A172 (cell line): ENCODE measurements at places on chromosomes 11 and 22. TPM values are rescaled to one million over a fixed set of nuclear protein-coding genes. Genes with fewer than 3 reads are reported as not detected.

DNA sequence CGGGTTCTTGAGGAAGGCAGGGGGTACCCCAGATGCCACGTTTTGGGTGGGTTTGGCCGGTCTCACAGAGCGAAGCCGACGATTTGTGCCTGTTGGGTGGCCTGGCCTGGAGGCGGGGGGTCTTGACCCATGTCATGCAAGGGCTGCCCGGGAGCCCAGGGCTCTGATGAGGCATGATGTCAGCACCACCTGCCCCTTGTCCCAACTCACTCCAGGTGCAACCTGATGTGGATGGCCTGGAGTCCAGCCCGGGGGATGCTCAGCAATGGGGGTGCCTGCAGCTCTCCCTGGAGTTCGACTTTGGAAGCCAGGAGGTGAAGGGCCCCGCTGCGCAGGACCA is 851 bp downstream of the SYT8 start:
- no peak for DNase-seq

CSTF3 gene
- 25.0 and 25.5 TPM in 2 replicates for total RNA-seq

DNA sequence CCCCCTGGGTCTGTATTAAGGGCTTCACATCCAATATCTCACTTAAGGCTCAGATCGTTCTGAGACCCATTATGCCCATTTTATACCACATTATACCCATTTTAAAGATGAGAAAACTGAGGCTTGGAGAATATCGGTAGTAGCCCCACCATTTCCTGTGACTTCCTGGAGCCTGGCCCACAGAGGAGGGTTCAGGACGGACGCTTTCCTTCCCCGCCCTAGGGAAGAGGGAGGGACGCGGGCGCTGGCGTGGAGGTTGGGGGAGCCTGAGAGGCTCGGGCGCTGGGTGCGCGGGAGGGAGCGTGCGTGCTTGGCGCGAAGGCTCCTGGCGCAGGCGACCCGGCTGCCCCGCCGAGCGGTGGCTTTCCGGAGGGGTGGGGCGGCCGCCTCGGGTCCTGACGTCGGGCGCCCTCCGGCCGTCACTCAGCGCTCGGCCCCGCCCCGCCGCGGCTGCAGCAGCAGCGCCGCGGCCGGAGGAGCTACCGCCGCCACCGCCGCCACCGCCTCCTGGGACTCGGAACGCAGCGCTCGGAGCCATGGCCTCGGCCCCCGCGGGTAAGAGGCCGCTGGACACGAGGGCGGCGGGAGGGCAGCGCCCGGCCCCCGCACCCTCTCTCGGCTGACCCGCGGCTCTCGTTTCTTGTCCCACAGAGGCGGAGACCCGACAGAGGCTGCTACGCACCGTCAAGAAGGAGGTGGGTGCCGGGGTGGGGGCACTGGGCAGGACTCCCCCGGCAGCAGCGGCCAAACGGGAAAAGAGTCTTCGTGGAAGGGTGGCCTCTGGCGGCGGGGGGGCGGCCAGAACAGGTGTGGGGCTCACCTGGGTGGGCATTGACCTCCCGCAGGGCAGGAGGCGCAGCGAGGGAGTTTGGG is at the start of gene SGSM1:
TSS of gene SGSM1 (plus strand) at position 422 of the 873 bp plus-strand sequence. CDS start at position 537, 115 bp downstream.
- peak; percentile 20 for DNase-seq

DNA sequence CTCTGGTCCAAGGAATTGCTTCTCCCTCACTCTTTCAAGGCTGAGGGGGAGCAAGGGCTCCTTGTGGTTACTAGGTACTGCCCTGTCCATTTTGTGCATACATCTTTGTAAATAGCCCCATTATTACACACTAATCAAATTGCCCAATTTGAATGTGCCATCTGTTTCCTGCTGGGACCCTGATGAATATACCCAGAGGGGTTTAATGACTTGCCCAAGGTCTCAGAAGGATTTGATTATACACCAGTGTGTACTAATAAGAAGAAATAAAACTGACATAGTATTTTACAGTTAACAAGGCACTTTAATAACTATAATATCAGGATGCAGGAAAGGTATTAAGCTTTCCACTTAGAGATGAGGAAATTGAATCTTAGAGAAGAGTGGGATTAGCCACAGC is 64.6 kb upstream of the PTPRJ start:
- no peak for DNase-seq

GRCh38 chr22:36343720-36344105 is 44.1 kb downstream of the MYH9 start:
- DNase-seq = no peak

VSTM5 gene
- total RNA-seq = not detected in 2 replicates

DNA sequence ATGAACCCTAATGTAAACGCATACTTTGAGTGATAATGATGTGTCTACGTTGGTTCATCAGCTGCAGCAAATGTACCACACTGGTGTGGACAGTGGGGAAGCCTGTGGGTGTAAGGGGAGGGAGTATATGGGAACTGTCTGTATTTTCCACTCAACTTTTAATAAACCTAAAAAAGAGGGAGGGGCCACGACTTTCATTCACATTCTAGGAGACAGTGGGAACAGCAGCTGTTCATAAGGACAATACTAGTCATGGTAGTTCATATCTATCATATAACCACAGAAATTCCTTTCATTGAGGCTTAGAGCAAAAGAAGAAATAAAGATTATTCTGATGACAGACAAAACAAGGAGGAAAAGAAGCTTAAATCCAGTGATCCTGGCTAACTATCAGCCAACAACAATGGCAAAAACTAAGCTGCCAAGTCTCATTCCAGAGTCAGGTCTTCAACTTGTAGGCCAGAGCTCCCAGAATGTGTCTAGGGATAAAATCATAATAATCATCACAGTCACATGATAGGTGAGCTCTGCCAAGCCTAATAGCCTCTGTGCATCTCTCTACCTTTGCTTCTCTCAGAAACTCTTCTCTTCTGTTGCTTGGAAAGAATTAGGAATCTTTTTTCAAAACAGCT is 59.4 kb upstream of the CHRM4 start:
- no peak for DNase-seq

- peak; percentile 14 for DNase-seq
Observed at GRCh38 chr22:35330258-35330861, 30.7 kb downstream of the TOM1 start.

DNA sequence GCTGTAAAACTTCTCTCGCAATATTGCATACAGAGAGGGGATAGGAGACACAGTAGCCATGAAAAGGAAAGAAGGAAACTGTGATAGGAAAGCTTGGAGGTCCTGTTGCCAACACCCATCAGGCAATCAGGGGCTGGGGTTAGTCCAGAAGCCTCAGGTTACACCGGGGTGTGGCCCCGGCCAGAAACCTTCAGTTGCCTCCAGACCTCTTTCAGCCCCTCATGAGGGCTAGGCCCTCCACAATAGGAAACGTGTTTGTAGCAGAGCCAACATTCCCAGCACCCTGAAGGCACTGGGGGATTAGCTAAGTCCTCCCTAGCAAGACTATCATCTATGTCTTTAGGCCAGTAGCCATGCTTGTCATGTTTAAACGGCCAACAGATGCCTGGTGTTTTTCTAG is 1048.0 kb upstream of the CNTN5 start:
- no peak for DNase-seq

- no peak for DNase-seq
Observed at GRCh38 chr11:134393638-134394037, 18.4 kb downstream of the B3GAT1 start.

- DNase-seq = no peak
Observed at GRCh38 chr11:94799726-94800125, 31.6 kb downstream of the AMOTL1 start.

- no peak for DNase-seq
Observed at GRCh38 chr11:131474947-131475346, 104.5 kb downstream of the NTM start.

- no peak for DNase-seq
Observed at GRCh38 chr22:37639771-37640590, 512 bp downstream of the SH3BP1 start.

DNA sequence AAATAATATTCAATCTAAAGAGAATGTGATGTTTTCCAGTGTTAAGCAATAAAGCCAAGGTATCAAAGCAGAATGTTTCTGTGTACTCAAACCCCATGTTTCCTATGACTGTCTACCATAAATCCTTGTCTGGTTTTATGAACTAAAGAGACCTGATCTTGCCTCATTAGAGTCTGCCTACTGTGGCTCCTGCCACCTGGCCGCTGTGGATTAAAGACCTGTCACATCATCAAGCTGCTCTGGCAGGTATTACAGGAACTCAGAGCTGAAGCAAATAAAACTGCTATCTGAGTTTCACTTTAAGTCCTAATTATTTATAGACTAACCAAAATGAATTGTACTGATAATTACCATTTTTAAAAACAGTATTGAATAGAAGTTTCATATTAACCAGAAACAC is 207.8 kb upstream of the CCDC90B start:
- DNase-seq = no peak

GRCh38 chr11:82718307-82718706 is 15.4 kb downstream of the FAM181B start:
- DNase-seq = peak; percentile 54

- DNase-seq = no peak
Observed at GRCh38 chr11:128551611-128552335, 35.6 kb downstream of the ETS1 start.

- peak; percentile 28 for DNase-seq
Observed at GRCh38 chr11:131668500-131669400, 298.3 kb downstream of the NTM start.

- no peak for DNase-seq
Observed at GRCh38 chr11:15968461-15969130, 387.8 kb downstream of the SOX6 start.

BCO2 gene
- 0.10 TPM in 1 of 2 replicates, not detected in the other for total RNA-seq

- DNase-seq = no peak
Observed at GRCh38 chr11:73201888-73202780, 15.9 kb upstream of the P2RY2 start.

NLRP14 gene
- 0.02 TPM in 1 of 2 replicates, not detected in the other for total RNA-seq

RPS6KA4 gene
- 77.4 and 78.2 TPM in 2 replicates for total RNA-seq

GRCh38 chr11:61037441-61038093 is 64.7 kb upstream of the CD5 start:
- DNase-seq = peak; percentile 6

GRCh38 chr22:29635734-29636357 is 32.4 kb downstream of the NF2 start:
- DNase-seq = peak; percentile 36

DNA sequence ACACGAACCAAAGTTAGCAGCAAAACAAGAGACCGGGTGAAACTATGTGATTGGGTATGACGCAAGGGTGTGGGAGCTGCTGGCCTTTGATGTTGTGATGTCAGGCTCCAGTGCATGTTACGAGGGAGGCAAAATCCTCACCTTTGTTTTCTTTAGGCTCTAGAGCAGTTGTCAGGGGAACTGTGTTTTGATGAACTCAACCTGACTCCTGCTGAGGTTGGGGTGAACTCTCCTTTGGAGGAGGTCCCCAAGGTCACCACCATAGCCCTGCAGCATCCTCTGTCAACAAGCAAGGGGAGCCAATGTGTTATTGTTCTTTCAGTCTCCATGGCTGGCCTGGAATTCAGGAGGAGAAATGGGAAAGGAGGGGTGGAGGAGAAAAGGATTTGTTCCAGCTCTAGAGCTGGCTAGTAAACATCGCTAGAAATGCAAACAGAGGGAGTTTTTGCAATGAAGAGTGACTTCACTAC is 33.8 kb downstream of the RASSF10 start:
- no peak for DNase-seq

- no peak for DNase-seq
Observed at GRCh38 chr11:118888398-118888797, 4.7 kb downstream of the CXCR5 start.

DNA sequence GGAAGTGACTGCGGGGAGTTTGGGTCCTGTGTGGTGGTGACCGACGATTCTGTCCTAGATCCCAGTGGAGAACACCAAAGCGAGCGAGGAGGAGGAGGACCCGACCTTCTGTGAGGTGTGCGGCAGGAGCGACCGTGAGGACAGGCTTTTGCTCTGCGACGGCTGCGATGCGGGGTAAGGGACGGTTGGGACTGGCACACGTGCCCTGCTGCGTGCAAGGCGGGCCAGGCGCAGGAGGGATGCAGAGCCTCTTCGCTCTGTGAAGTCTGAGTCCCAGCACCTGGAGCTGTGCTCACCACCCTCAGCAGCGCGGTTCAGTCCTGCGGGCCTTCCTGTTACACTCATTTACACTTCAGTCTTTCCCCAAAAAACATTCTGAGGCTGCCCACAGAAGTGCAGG is 16.2 kb downstream of the PHRF1 start:
- no peak for DNase-seq

NRIP3 gene
- 24.9 and 28.1 TPM in 2 replicates for total RNA-seq

GRCh38 chr11:118691926-118692830 is 12.7 kb upstream of the TREH start:
- peak; percentile 8 for DNase-seq

VWCE gene
- 0.05 TPM in 1 of 2 replicates, not detected in the other for total RNA-seq

GRCh38 chr11:20311444-20311843 is 52.1 kb upstream of the HTATIP2 start:
- DNase-seq = no peak

GRCh38 chr11:12430954-12431595 is 53.7 kb downstream of the PARVA start:
- DNase-seq = peak; percentile 75

GRCh38 chr22:23534851-23535717 is 45.0 kb downstream of the IGLL1 start:
- DNase-seq = no peak

TRAPPC4 gene
- total RNA-seq = 57.9 and 83.5 TPM in 2 replicates

DNA sequence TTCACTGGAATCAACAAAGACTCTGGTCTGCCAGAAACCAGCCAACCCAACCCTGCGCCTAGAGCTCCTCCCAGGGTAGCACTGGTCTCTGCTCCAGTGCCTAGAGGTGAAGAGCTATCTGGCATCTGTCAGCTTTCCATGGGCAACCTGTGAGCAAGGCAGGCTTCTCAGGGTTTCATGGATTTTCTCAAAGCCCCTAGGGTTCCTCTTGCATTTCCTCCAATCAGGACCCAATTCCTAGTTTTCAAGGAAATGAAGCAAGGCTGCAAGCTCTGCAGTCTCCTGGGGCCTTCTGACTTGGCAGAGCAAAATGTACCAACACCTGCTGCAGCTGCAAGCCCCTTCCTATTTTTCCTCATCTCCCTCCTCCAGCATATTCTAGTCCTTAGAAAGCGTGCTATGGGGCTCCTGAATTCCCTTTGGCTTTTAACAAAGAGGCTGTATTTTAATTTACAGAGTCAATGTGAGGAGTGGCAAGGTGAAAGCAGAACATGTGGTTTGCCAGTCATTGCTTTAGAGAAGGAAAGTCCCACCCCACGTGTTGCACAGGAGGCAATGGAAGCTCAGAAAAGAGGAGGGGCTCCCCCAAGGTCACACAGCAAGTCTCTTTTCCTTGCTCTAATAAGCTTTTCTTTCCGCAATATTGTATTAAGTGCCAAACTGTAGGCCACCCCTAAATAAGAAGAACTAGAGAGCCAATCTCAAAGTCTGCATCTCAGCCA is 33.0 kb upstream of the RIC3 start:
- no peak for DNase-seq

- DNase-seq = no peak
Observed at GRCh38 chr22:48568736-48569330, 1258.8 kb downstream of the BRD1 start.

DNA sequence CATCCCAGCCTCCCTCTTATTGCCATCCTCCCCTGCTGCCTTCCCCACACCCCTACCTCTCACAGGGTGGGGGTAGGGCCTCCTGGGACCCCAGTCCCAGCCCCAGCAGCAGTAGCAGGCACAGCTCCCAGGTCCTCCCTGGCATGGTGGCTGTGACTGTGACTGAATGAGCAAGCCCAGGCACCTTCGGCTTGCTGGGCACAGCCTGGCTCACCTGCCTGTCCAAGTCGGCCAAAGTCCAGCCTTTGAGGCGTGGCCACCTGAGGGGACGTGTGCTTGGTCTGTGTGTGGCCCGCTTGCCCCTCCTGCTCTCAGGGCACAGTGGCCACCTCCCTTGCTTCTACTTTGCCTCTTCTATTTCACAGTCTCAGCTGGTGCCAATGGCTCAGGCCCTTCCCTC is at the start of gene TREH:
TSS of gene TREH (minus strand) at position 168 of the 400 bp plus-strand sequence. CDS start at position 145, 23 bp downstream.
- DNase-seq = no peak
